ENCODE measurements at places on chromosomes 1 and 21. TPM values are rescaled to one million over a fixed set of nuclear protein-coding genes. Genes with fewer than 3 reads are reported as not detected.

- H3K27ac ChIP-seq, result no peak overlapping the region
- no peak for DNase-seq
- H3K4me1 ChIP-seq, result peaks cover 88% of the 10 kb centered on the region
- H3K36me3 ChIP-seq, result no peaks in the 10 kb centered on the region
Observed at GRCh38 chr1:42315500-42315899, 19.5 kb downstream of the FOXJ3 start.

GRCh38 chr1:201614262-201615015 is 75.5 kb downstream of the NAV1 start:
- H3K27ac ChIP-seq, result no peak overlapping the region
- peaks cover 28% of the 10 kb centered on the region for H3K4me1 ChIP-seq
- H3K36me3 ChIP-seq, result no peaks in the 10 kb centered on the region

GRCh38 chr1:14794906-14795305 is 196.4 kb downstream of the KAZN start:
- no peak overlapping the region for H3K4me3 ChIP-seq
- DNase-seq, result no peak
- H3K36me3 ChIP-seq, result no peaks in the 10 kb centered on the region

The S100B gene
- total RNA-seq, result 2.8 TPM

GRCh38 chr1:203769505-203770343 is 4.7 kb downstream of the LAX1 start:
- H3K36me3 ChIP-seq, result no peaks in the 10 kb centered on the region
- H3K4me3 ChIP-seq, result peak overlapping the region; percentile 42
- H3K27me3 ChIP-seq, result no peaks in the 10 kb centered on the region

The RAD54L gene
- total RNA-seq, result 0.71 TPM

- no peaks in the 10 kb centered on the region for H3K36me3 ChIP-seq
- no peak for DNase-seq
- no peaks in the 10 kb centered on the region for H3K27me3 ChIP-seq
- no peak overlapping the region for H3K4me3 ChIP-seq
- no peak overlapping the region for H3K27ac ChIP-seq
Observed at GRCh38 chr1:65741993-65742392, 50.7 kb upstream of the PDE4B start.

The NKAIN1 gene
- 0.19 TPM for total RNA-seq

DNA sequence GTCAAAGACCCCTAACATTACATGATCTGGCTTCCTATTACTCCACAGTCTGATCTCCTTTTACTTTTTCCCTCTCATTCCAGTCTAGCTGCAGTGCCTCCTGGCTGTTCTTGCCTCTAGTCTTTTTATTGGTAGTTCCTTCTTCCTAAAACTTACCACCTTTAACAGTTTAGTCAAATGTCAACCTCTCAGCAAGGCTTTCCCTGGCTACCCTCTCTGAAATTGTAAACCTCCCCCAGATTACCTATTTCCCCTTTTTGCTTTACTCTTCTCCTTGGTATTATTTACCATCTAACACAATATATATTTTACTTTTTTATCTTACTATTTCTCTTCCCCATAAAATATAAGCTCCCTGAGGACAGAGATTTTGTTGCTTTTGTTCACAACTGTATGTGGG is 129.6 kb downstream of the CLEC20A start:
- H3K4me1 ChIP-seq, result peaks cover 24% of the 10 kb centered on the region
- no peaks in the 10 kb centered on the region for H3K36me3 ChIP-seq
- H3K27me3 ChIP-seq, result no peaks in the 10 kb centered on the region
- H3K27ac ChIP-seq, result no peak overlapping the region

The SLC45A1 gene
- total RNA-seq, result 1.8 TPM

The PKNOX1 gene
- total RNA-seq, result 9.7 TPM

GRCh38 chr1:86788300-86789206 is 84.2 kb downstream of the SH3GLB1 start:
- H3K27me3 ChIP-seq, result no peaks in the 10 kb centered on the region
- peaks cover 38% of the 10 kb centered on the region for H3K4me1 ChIP-seq
- peak; percentile 19 for DNase-seq
- H3K27ac ChIP-seq, result peak overlapping the region; percentile 56

- H3K4me3 ChIP-seq, result no peak overlapping the region
- H3K27ac ChIP-seq, result no peak overlapping the region
- no peaks in the 10 kb centered on the region for H3K27me3 ChIP-seq
- H3K4me1 ChIP-seq, result no peaks in the 10 kb centered on the region
- no peaks in the 10 kb centered on the region for H3K36me3 ChIP-seq
Observed at GRCh38 chr21:31130821-31131220, 92.5 kb upstream of the KRTAP19-8 start.

- no peak overlapping the region for H3K27ac ChIP-seq
- H3K27me3 ChIP-seq, result no peaks in the 10 kb centered on the region
- peaks cover 16% of the 10 kb centered on the region for H3K4me1 ChIP-seq
- no peak overlapping the region for H3K4me3 ChIP-seq
- H3K36me3 ChIP-seq, result no peaks in the 10 kb centered on the region
Observed at GRCh38 chr21:16550917-16551741, 821.3 kb downstream of the USP25 start.

- no peak for DNase-seq
- peaks cover 8% of the 10 kb centered on the region for H3K4me1 ChIP-seq
Observed at GRCh38 chr1:100866041-100866900, 28.4 kb downstream of the EXTL2 start.

The OR2L8 gene
- total RNA-seq, result not detected

The BTF3L4 gene
- total RNA-seq, result 25.9 TPM

GRCh38 chr1:39685071-39685470 is 6.2 kb downstream of the HPCAL4 start:
- no peak overlapping the region for H3K27ac ChIP-seq
- DNase-seq, result no peak
- H3K4me1 ChIP-seq, result peaks cover 13% of the 10 kb centered on the region
- no peaks in the 10 kb centered on the region for H3K36me3 ChIP-seq
- H3K27me3 ChIP-seq, result peaks cover 94% of the 10 kb centered on the region
- H3K4me3 ChIP-seq, result no peak overlapping the region

GRCh38 chr1:69121723-69122122 is 446.0 kb upstream of the LRRC7 start:
- no peaks in the 10 kb centered on the region for H3K27me3 ChIP-seq
- H3K4me3 ChIP-seq, result no peak overlapping the region
- no peak overlapping the region for H3K27ac ChIP-seq
- no peaks in the 10 kb centered on the region for H3K4me1 ChIP-seq
- no peaks in the 10 kb centered on the region for H3K36me3 ChIP-seq
- DNase-seq, result no peak

The CDC42SE1 gene
- 24.8 TPM for total RNA-seq

DNA sequence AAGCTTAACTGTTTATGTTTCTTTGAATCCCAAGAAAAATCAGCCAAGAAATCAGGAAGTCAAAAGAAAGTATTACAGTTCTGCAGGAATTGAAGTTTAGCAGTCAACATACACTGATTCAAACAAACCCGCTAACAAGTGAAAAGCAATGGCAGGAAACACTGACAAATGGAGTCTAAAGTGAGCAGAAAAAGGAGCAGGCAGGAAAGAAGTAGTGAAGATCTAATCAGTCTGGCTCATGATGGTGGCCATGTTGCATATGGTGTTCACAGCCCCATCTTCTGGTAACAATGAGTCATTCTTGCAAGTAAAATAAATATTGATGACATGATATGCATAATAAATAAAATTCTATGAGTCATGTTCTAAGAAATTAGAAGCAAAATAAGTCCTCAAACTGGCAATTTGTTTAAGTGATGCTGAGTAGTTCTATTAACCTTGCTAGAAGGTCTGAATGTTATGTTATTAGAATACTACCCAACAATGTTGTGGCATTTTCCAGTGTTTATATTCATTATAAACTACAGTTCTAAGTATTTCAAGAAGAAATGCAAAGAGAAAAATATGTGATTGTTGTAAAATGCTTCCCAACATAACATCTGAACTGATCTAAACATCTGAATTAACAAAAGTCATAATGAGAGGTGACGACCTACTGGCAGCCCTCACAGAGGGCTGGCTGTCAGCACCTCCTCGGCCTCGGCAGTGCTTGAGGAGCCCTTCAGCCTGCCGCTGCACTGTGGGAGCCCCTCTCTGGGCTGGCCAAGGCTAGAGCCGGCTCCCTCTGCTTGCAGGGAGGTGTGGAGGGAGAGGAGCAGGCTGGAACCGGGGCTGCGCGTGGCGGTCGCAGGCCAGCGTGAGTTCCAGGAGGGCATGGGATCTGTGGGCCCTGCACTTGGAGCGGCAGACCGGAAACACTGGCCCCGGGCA is 5.7 kb upstream of the ACBD6 start:
- no peak for DNase-seq
- no peaks in the 10 kb centered on the region for H3K27me3 ChIP-seq
- H3K4me3 ChIP-seq, result no peak overlapping the region
- H3K4me1 ChIP-seq, result peaks cover 9% of the 10 kb centered on the region

- no peak overlapping the region for H3K4me3 ChIP-seq
- peaks cover 24% of the 10 kb centered on the region for H3K4me1 ChIP-seq
- H3K27ac ChIP-seq, result peak overlapping the region; percentile 42
- no peaks in the 10 kb centered on the region for H3K36me3 ChIP-seq
Observed at GRCh38 chr1:224203243-224204016, 20.4 kb downstream of the DEGS1 start.

GRCh38 chr1:51310871-51311613 is 19.3 kb downstream of the TTC39A start:
- peaks cover 5% of the 10 kb centered on the region for H3K36me3 ChIP-seq
- no peak overlapping the region for H3K27ac ChIP-seq
- H3K27me3 ChIP-seq, result no peaks in the 10 kb centered on the region
- H3K4me3 ChIP-seq, result no peak overlapping the region

GRCh38 chr1:41936107-41936506 is 17.4 kb upstream of the HIVEP3 start:
- H3K27ac ChIP-seq, result no peak overlapping the region
- H3K27me3 ChIP-seq, result no peaks in the 10 kb centered on the region
- H3K4me3 ChIP-seq, result no peak overlapping the region

DNA sequence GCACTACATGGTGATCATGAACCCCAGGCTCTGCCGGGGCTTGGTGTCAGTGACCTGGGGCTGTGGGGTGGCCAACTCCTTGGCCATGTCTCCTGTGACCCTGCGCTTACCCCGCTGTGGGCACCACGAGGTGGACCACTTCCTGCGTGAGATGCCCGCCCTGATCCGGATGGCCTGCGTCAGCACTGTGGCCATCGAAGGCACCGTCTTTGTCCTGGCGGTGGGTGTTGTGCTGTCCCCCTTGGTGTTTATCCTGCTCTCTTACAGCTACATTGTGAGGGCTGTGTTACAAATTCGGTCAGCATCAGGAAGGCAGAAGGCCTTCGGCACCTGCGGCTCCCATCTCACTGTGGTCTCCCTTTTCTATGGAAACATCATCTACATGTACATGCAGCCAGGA is 589 bp downstream of the OR2W3 start:
- H3K36me3 ChIP-seq, result no peaks in the 10 kb centered on the region
- no peak for DNase-seq
- H3K4me3 ChIP-seq, result no peak overlapping the region
- no peaks in the 10 kb centered on the region for H3K27me3 ChIP-seq
- H3K4me1 ChIP-seq, result no peaks in the 10 kb centered on the region
- H3K27ac ChIP-seq, result no peak overlapping the region

- peaks cover 14% of the 10 kb centered on the region for H3K36me3 ChIP-seq
- no peak overlapping the region for H3K27ac ChIP-seq
- H3K4me1 ChIP-seq, result peaks cover 44% of the 10 kb centered on the region
- no peak for DNase-seq
Observed at GRCh38 chr1:42264511-42265190, 70.4 kb downstream of the FOXJ3 start.

- H3K27ac ChIP-seq, result no peak overlapping the region
- no peak for DNase-seq
- no peaks in the 10 kb centered on the region for H3K36me3 ChIP-seq
- H3K27me3 ChIP-seq, result no peaks in the 10 kb centered on the region
Observed at GRCh38 chr1:50955116-50955515, 5.0 kb downstream of the FAF1 start.

All from left ventricle myocardium inferior (tissue), 1 donor.